Hematopoietic multipotent progenitor cell treated with erythropoietin and hydrocortisone succinate and interleukin-3 and kit ligand, for 8 days (in vitro differentiated cells): ENCODE measurements at places on chromosomes 4 and X.

DNA sequence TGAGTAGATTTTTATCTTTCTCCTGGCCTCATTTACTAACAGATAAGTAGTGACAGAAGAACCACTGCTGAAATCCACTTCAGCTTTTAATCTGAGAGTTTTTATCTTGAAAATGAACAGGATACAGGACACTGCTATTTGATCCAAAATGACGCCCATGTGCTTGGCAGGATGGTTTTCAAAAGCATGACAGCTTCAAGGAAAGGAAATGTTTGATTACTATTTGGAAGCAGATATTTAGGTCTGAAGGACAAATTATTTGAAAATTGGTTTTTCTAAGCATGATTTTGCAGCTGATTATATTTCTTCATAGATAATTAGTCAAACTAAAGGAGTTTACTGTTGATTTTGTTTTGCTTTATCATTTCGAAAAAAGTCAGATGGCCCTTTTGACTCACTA lies 11.1 kb downstream of the PACRGL start:
- DNase-seq = no peak

- no peak for DNase-seq
These were observed 158.1 kb downstream of the MGST2 start for GRCh38 chr4:139823746-139824145.

GRCh38 chr4:103915224-103915869 lies 195.6 kb upstream of the TACR3 start:
- peak; percentile 21 for DNase-seq

- DNase-seq = peak; percentile 34
These were observed 4.2 kb downstream of the CPEB2 start for GRCh38 chr4:15006416-15007024.

DNA sequence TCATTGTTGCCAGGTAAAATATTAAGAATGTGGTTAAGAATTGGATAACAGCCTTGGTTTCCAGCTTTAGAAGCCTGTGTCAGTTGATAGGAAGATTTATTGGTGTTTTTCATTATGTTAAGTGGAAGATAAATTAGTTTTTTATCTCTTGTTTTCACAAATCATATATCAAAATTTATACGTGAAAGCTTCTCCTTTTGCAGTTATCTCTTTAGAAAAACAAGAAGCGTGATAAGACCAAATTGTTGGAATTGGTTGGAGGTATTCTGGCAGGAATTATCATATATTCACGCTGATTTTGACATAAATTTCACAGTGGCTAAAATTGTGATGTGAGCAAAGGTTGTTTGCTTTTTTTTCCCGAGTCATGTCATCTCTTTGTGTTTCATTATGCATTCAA lies 90.6 kb downstream of the FRMPD4 start:
- no peak for DNase-seq

GRCh38 chrX:129525896-129526295 lies 2.6 kb upstream of the SMARCA1 start:
- no peak for DNase-seq

DNA sequence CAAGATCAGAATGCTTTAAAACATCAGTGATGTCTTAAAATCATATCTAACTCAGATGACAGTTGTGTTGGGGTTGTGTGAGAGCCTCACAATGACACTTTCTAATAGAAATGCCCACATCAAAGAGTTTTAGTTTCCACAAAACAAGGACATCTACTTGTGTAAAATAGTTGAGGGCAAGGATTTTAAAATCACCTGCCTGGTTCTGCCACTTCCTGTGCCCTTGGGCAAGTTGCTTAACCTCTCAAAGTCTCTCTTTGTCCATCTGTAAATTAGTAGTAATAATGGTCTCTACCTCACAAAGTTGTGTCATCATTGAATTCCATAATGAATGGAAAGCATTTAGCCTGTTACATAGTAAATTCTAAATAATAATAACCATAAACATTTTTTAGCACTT lies 41.9 kb upstream of the RELL1 start:
- no peak for DNase-seq
